ENCODE measurements at places on chromosomes 4 and X.

DNA sequence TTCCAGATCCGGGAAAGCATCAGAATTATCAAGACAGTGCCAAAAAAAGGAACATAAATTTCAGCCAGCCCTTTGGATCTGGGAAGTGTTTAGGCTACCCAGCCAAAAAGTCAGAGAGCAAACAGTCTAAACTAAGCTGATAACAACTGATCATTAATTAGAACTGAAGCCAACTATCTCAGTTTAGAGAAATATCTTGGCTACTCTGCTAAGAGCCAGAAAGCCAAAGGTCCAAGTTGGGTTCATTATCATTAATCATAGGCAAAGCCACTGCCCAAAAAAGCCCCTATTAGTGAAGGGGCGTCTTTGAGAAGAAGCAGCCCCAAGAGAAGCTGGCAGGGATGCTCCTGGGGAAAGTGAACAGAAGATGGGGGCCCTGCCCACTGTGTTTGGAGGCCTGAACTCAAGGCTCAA lies 37.0 kb upstream of the SHISA3 start:
- DNase-seq, result no peak

- DNase-seq, result no peak
These were observed 58.2 kb downstream of the PDE5A start for GRCh38 chr4:119570401-119570800.

GRCh38 chrX:154396973-154397887 lies 947 bp upstream of the RPL10 start:
- peak; percentile 42 for DNase-seq

DNA sequence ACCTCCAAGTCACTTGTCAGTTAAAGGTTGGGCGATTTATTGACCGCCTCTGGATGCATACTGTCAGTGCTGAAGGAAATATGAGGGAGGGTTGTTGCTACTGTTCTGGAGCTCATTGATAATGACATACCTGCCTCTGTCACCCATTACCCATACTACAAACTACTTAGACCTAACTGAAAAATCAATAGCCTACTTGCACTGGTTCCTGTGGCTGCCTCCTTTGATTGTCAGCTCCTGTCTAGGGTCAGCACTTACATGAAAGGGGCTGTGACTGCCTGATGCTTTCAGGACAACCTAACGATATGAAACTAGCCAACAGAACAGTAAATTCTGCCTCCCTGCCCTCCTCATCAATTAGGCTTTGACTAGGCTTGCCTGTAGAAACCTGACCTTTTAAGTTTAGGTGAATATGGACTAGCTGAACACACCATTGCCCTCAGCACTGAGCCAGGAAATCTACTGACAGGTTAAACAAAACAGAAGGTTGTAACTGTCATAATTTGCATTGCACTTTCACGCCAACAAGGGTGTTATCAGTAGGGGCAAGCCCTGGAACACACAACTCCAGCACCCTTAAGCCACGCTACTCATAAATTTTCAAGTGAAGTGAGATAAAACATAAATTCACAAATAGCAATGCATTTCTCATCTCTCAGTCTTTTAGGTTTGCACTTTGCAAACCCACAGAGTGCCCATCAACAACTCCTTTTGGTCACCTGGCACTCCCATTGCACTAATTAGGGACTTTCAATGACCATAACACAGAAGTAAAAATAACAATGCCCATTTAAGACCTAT lies 9.0 kb upstream of the MAB21L2 start:
- no peak for DNase-seq

- no peak for DNase-seq
These were observed 41.0 kb upstream of the UGT2B17 start for GRCh38 chr4:68617003-68617698.

DNA sequence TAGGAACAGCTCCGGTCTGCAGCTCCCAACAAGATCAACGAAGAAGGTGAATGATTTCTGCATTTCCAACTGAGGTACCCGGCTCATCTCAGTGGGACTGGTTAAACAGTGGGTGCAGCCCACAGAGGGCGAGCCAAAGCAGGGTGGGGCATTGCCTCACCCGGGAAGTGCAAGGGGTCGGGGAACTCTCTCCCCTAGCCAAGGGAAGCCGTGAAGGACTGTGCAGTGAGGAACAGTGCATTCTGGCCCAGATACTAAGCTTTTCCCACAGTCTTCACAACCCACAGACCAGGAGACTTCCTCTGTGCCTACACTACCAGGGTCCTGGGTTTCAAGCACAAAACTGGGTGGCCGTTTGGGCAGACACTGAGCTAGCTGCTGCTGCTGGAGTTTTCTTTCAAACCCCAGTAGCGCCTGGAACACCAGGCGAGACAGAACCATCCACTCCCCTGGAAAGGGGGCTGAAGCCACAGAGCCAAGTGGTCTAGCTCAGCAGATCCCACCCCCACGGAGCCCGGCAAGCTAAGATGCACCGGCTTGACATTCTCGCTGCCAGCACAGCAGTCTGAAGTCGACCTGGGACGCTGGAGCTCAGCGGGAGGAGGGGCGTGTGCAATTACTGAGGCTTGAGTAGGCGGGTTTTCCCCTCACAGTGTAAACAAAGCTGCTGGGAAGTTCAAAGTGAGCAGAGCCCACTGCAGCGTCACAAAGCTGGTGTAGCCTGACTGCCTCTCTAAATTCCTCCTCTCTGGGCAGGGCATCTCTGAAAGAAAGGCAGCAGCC lies 84.6 kb downstream of the THOC2 start:
- peak; percentile 87 for DNase-seq

DNA sequence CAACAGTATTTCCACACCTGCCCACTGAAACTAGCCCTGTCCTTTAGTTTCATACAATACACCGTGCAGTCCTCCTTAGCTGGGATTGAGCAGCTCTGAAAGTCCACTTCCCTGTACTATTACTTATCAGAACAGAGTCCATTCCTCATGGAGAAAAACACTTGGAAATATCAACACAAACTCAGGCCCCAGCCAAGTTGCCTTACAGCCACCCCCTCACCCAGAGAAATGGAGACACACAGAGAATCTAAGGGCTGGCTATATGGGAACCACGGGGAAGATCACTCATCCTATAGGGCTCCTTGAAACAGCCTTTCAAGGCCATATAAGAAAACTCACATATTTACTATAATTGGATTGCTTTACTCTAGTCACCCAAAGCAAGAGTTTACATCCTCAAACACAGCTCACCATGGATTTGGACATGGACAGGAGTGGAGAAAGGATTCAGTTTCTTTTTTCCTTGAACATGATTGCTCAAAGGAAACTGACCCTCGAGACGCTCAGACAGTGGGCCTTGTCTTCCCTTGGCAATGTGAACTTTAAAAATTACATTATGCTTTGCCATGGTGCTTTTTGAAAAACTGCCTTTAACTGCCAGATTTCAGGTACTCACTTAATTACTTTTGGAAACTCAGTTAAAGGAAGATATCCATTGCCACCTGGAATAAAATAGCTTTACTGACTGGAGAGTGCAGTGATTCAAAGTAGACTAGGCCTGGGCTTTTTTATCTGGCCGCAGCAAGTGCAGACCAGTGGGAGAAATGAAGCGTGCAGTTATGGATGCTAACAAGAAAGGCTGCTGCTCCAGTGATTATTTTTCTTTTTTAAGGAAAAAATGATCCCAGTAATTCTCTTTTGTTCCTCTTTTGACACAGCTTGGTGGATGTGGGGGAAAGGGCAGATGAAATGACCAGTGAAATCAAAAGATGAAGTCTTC lies 1.6 kb downstream of the SCARB2 start:
- no peak for DNase-seq

- DNase-seq, result no peak
These were observed 26.5 kb downstream of the EGF start for GRCh38 chr4:109939190-109939589.

GRCh38 chr4:146029939-146030710 lies 91.5 kb upstream of the ZNF827 start:
- peak; percentile 45 for DNase-seq

GRCh38 chr4:142975618-142976017 lies 129.5 kb upstream of the INPP4B start:
- DNase-seq, result no peak

GRCh38 chr4:39357002-39357401 lies 9.2 kb downstream of the RFC1 start:
- no peak for DNase-seq

- no peak for DNase-seq
These were observed 191.3 kb downstream of the GPC3 start for GRCh38 chrX:133794126-133794525.

GRCh38 chr4:3344104-3344503 lies 51.3 kb downstream of the RGS12 start:
- no peak for DNase-seq

DNA sequence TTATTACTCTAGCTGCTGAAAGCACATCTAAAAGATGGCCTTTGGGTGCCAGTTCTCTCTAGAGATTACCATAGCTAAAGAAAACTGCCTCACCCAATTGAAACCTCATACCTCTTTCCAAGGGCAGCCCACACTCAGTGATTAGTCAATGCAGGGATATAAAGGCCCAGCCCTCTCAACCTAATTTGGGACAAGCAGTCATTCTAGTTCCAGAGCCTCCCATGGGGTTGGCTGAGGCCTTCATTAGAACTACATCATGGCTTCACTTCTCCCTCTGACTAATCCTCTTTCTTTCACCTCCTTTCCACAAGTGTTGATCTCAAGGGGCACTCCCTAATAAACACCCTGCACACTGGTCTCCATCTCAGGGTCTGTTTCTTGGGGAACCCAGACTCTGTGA lies 38.5 kb upstream of the C1GALT1C1 start:
- DNase-seq, result no peak

DNA sequence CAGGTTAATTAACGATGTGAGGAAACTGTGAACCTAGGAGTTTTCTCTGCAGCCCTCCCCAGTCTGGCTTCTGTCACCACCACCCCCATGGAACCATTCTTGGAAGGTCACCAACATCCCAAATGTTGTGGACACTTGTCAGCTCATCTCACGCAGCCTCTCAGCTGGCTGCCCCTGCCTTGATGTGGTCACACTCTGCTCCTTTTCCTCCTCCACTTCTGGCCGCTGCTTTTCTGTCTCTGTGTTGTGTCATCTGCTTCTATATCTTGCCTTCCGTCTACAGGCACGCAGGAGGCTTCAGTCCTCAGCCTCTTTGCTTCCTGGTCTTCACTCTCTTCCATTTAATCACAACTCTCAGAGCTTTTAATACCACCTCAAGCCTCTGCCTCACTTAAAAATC lies 371.5 kb upstream of the SLIT2 start:
- no peak for DNase-seq

GRCh38 chr4:152065545-152065944 lies 304.7 kb upstream of the GATB start:
- no peak for DNase-seq

- peak; percentile 57 for DNase-seq
These were observed 1.6 kb downstream of the LONRF3 start for GRCh38 chrX:118975831-118976598.

GRCh38 chr4:111946800-111947199 lies 198.5 kb upstream of the FAM241A start:
- DNase-seq, result no peak

DNA sequence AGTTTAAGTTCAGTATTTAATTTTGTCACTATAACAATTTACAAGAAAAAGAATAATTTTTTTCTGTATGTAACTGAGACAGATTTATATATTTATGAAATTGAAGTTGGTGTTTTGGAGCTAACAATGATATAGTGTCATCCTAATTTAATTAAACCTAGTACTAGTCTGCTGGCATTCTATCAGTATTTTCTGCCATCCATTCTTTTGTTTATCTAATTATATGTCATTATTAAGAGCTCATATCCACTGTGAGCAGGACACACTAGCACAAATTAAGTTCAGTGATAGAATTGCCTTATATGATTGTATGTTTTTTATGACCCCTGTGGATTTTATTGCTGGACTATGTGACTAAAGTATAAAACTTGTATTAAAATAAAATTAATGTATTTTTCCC lies 996.5 kb downstream of the CCSER1 start:
- no peak for DNase-seq

- DNase-seq, result no peak
These were observed 48.0 kb downstream of the SEPTIN11 start for GRCh38 chr4:76997532-76997931.

DNA sequence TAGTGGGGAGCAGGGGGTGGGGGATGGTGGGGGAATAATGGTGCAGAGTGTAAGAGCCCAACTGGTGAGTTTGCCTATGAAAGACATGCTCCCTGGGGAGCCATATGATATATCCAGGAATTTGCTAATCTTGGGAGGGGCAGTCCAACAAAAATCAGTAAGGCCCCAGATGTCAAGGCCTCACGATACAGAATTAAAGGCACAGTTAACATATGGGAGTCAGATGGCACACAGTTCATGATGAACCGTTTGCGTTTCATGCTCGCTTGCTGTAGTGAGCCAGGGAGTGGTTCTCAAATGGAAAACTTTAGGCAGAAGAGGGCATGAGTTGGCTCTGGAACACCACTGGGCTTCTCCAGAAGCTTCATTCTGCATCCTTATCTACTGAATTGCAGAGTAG lies 33.9 kb upstream of the VCX2 start:
- DNase-seq, result no peak

GRCh38 chr4:6953751-6954380 lies 44.2 kb downstream of the TBC1D14 start:
- DNase-seq, result peak; percentile 79

DNA sequence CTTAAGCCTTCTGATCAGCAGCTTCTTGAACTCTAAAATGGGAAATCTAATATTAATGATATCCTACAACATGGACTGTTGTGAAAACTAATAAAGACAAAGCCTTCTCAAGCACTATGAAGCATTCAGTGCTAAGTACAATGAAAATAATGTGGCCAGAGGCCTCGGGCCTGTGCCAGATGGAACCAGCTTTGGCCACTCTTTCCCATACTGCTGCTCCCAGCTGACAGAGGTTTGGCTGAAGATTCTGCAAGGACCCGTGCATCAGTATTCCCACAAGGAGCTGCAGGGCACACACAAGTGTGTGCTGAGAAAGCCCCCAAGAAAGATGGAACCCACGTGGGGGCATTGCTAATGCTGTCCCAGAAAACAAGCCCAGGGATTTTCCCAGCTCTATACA lies 60.5 kb upstream of the RPL34 start:
- DNase-seq, result no peak

GRCh38 chr4:100682477-100683218 lies 164.8 kb upstream of the EMCN start:
- no peak for DNase-seq

DNA sequence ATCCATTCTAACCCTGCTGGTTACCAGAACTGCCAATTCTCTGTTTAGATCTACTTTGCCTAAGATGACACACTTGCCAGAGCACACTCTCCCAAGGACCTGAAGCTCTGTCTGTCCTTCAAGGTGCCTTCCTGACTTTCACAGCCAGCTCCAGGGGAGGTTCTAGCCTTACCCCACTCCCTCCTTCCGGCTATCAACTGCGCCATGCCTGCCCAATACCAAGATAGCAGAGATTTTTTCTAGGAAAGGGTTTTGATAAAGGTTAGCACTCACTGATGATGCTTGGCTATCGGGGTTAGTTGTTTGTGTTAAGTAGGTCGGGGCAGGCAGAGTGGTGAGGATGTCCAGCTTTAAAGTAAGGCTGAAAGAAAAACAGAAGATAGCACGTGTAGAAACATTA lies 14.3 kb downstream of the ALPK1 start:
- DNase-seq, result no peak

Measured in renal cortical epithelial cell (primary cell).